ENCODE measurements at places on chromosomes 3 and 15.

GRCh38 chr3:30435861-30436331, 170.5 kb upstream of the TGFBR2 start:
- no peak for DNase-seq

DNA sequence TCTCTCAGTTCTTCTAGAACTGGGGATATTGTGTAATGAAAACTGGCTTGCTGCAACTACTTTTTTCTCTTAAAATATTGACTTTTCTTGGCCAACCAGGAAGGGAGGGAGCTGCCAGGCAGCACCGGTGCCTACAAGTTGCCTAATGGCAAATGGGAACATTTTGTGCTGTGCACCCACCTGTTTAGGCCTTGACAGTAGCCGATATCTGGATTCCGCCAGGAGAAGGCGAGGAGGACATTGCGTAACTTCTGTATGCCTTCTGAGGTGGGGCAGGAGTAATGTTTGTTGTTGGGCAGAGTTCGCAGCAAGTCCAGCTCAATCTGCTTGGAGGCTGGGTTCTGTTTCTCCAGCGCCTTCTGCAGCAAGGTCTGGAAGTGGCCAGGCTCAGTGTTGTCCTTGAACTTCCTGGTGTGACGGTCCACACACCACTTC, 64.9 kb downstream of the TBC1D2B start:
- no peak for DNase-seq

DNA sequence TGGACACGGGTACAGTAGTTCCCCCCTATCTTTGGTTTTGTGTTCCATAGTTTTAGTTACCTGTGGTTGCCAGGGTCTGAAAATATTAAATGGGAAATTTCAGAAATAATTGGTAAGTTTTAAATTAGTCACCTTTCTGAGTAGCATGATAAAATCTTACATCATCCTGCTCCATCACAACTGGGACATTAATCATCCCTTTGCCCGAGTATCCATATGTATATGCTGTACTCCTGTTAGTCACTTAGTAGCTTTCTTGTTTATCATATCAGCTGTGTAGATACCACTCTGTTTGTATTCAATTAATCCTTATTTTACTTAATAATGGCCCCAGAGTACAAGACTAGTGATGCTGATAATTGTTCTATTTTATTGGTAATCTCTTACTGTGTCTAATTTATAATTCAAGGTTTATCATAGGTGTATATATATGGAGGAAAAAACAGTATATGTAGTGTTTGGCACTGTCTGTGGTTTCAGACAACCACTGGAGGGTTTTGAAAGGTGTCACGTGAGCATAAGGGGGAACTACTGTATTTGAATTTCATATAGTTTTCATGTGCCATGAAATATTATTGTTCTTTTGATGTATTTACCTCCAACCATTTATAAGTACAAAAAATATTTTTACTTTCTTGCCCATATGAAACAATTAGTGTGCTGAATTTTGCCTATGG, 41.4 kb downstream of the CTDSPL2 start:
- DNase-seq = peak; percentile 31

DNA sequence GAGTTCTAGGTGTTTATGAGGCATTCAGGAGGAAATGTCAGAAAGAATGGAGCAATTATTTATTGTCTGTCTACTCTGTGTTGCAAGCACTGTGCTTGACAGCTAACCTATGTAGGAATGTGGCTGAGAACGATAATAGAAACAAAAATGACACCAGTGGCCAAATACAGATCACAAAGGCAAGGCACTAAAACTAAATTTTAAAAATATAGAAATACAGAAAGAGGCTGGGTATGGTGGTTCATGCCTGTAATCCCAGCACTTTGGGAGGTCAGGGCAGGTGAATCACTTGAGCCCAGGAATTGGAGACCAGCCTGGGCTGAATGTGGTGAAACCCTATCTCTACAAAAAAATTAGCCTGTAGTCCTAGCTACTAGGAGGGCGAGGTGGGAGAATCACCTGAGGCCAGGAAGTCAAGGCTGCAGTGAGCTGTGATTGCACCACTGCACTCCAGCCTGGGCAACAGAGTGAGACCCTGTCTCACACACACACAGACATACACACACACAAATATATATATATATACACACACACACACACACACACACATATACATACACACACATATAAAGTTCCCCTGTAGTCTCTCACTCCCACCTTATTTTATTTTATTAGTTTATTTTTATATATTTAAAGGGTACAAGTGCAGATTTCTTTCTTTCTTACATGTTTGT, 6.0 kb downstream of the PRKCI start:
- DNase-seq = no peak

DNA sequence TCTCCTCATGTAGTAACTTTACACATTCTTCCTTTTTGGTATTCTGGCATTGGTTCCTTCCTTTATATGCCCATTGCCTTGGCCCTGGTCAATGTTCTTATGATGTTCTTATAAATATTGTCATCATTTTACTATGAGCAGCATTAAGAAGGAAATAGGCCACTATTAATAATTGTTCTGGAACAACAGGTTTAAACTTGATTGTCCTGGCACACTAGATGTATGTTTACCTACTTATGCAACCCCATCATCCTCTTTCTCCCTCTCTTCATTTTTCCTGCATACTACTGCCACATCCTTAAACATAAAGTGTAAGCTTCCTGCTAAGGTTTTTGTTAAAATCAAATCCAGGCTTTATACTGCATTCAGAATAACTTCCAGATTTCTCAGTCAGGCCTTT, 114.7 kb downstream of the THRB start:
- DNase-seq = no peak

- DNase-seq = no peak
These were observed 27.3 kb downstream of the ZNF710 start for GRCh38 chr15:90028376-90028944.
